Naive thymus-derived CD4-positive, alpha-beta T cell (primary cell): ENCODE measurements at places on chromosomes 1 and 21.

- no peak for DNase-seq
These were observed 230.1 kb downstream of the ADGRL2 start for GRCh38 chr1:82030830-82031229.

- no peak for DNase-seq
These were observed 42.9 kb downstream of the ERG start for GRCh38 chr21:38455403-38455802.

- peak; percentile 53 for DNase-seq
These were observed 143.7 kb downstream of the DNM3 start for GRCh38 chr1:171984850-171985485.

- no peak for DNase-seq
These were observed 40.3 kb downstream of the PLEKHA6 start for GRCh38 chr1:204319462-204319861.

DNA sequence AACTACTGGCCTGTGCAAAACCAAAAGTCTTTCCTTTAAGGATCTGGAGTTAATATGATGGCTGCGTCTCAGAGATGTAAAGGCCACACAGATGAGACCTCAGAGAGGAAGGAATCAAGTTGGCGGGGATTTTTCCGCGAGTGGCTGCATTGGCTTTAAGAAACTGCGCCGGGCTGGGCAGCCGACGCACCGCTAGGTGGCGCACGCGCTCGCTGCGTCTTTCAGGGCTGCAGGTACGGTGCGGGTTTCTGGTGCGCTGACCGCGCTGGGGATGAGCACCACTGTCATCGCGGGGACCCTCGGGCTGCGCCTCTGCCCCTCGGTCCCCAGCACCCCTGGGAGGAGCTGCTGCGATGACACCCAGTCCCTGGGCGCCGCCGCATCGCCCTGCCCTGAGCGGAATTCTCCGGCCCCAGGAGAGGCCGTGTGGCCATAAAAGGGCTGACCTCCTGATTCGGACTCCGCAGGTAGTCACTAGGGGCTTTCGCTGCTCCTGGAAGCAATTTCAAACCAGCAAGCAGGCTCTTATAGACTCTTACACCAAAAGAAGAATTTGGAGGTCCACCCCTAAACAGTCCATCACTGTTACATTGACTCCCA, 241.0 kb downstream of the KCNJ6 start:
- peak; percentile 40 for DNase-seq

GRCh38 chr1:168974117-168974516, 132.4 kb upstream of the ATP1B1 start:
- no peak for DNase-seq
